Fibroblast of skin of right biceps (primary cell): ENCODE measurements at places on chromosomes 6 and 20.
A peak's percentile ranks its signal among the peaks of the same experiment; 100 is the strongest.

- no peak for DNase-seq
Observed at GRCh38 chr6:2507016-2507415, 243.7 kb downstream of the MYLK4 start.

GRCh38 chr20:47016068-47016664 lies 121.5 kb downstream of the EYA2 start:
- no peak for DNase-seq

DNA sequence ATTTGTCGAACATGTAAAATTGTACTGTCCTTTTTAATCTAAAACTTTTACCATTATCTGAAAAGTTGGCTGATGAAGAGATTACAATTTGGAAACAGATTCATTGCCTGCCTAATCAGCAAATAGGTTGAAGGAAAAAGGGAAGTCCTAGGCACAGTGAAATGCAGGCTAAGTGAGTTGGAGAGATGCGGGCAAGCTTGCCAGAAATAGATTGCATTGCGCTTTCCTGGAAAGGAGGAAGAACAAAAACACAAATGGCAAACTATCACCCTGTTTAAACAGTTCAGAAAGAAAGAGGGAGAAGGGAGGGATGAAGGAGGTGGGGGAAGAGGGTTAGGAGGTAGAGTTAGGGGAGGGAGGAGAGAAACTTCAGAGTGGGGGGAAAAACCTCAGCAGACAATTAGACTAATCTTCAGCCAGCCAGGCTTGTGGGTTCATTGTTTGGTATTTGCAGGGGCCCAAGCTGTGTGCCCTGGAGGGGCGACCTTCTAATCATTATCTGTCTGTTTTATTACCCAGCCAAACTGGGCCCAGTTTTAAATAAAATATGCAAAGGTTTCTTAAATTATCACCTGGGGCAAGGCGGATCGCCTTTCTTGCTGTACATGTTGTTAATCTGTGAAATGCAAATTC lies 465.2 kb downstream of the TFAP2B start:
- DNase-seq: no peak

- peak; percentile 31 for DNase-seq
Observed at GRCh38 chr6:165186041-165186440, 123.4 kb downstream of the C6orf118 start.

GRCh38 chr6:79872303-79872702 lies 75.0 kb downstream of the ELOVL4 start:
- DNase-seq: no peak

GRCh38 chr6:37982317-37982716 lies 162.8 kb downstream of the ZFAND3 start:
- no peak for DNase-seq

DNA sequence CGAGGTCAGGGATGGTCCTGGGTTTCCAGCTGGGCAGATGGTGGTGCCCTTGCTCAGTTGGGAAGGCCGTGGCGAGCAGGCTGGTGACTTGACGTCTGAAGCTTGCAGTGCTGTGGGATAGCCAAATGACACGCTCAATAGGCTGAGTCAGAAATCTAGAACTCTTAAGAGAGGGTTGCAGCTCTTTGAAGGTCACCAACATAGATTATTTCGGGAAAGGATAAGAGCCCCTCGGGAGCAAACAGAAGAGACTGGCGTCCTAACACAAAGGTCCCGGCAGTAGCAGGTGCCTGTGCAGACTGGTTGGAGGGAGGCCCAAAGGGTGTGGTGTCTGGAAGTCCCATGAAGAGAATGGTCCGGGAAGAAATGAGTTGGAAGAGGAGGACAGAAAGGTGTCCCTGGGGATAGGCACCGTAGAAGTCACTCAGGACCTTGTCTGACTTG lies 18.4 kb downstream of the PKIG start:
- DNase-seq: no peak

GRCh38 chr6:12275107-12275506 lies 15.1 kb upstream of the EDN1 start:
- peak; percentile 69 for DNase-seq

DNA sequence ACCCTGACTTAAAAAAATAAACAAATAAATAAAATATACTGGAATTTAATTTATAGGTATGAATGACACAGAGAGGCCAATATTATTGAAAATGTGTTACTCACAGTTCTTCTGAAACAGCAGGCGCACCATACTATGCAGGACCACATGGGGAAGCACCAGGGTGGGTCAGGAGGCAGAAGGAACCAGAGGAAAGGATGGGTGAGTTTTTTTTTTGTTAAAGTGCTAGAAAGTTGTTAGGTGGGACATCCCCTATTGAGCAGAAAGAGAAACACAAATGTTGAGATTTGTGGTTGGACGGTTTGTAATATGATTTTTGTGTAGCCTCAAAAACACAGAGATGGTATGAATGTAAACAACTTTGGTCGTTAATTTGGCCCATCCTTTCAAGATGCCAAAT lies 26.0 kb downstream of the PTPRA start:
- DNase-seq: no peak

GRCh38 chr20:18849131-18849530 lies 35.5 kb downstream of the SCP2D1 start:
- DNase-seq: no peak

DNA sequence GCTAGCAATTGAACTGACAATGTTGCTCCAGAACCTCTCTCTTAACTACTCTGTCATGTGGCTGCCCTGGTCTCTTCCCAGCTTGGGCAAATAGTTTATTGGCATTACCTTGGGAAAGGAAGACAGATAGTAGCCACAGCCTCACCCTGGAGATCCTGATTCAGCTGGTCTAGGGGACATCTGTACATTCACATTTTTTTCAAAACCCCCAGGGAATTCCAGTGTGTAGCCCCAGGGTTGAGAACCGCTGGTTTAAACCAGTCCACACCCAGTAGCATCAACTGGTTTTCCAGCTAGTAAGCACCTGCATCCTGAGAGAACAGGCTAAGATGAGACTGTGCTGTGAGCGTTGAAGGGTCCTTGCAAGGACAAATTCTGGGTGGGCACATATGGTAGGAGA lies 9.6 kb downstream of the SCUBE3 start:
- no peak for DNase-seq

DNA sequence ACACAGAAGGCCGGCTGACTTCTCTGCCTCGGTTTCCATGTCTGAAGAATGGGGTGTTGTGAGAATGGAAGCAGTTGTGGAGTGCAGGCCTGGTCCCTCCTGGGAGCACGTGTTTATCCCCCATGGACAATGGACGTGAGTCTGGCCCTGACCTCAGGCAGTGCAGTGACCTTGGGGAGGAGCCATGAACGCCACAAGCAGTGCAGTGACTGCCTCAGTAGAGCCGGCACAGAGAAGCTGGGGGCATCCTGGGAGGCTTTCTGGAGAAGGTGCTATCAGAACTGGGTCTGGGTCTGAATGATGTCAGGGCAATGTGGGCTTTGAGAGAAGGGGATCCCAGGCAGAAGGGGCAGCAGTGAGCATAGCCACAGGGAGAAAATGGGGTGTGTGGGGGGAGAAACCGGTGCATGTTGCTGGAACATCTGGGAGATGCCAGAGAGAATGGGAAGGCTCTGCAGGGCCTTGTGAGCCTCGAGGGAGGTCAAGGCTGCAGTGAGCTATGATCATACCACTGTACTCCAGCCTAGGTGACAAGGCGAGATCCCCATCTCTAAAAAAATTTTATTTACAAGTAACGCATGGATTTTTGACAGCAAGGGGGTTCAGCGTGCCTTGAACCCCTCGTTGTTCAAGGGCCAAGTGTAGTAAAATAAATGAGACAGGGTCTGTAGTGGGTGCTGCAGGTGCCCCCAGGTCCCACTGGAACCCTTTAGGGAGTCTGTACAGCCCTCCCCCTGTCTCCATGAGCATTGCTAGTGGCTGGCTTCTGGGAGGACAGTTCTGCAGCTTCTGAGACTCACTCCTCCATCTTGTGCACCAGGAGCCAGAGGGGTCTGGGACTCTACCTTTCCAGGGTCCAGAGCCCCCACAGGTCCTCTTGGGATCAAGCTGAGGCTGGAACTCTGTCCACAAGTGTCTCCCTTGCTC lies 27.0 kb upstream of the ZBP1 start:
- no peak for DNase-seq

DNA sequence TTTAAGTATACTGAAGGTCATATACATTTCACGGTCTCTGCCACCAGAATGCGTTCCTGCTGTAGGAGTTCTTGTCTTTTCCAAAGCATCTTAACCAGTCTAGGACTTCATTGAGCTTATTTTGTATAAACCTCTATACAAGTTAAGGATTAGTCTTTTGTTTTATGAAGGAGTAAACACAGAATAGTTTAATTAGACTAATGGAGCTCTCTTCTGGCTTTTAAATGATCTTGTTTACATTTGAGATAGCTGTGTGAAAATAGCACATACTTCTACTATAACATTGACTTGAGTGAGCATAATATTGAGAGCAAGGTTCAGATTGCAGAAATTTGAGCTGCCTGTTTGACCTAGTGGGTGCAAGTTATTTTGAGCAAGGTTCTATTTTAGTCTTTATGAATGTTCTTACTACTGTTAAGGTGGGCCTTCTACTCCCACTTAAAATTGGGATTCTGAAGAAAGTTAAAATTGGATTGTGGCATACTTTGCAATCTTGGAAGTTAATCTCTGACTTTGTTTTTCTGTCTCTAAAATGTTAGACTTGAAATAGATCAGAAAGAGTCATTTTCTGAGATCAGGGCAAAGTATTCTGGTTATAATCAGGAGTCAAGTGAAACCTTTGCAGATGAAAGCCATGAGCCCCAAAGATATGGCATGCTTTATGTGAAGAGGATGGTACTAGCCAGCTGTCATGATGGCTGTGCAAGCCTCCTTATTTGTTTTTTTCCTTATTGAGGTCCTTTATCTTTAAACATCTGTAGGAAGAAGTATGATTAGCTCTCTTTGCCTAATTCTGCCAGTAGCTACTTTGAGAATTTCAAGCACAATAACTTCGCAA lies 41.8 kb downstream of the RPRD1B start:
- no peak for DNase-seq

DNA sequence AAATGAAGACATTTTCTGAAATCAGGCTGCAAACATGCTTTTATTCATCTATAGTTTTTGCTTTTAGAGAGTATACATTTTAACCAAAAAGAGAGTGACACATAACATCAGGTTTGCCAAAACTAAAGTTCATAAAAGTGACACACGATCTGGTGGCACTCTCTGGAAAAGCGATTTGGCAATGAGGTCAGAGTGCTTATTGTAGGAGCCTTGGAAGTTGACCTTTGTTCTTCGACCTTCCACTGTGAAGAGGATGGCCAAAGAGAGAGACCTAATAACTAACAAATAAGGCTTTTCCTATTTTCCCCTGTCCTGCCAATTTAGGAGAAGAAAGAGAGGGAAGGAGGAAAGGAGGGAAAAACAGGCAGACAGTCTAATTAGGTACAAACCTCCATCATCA lies 230.1 kb downstream of the SIM1 start:
- DNase-seq: no peak

DNA sequence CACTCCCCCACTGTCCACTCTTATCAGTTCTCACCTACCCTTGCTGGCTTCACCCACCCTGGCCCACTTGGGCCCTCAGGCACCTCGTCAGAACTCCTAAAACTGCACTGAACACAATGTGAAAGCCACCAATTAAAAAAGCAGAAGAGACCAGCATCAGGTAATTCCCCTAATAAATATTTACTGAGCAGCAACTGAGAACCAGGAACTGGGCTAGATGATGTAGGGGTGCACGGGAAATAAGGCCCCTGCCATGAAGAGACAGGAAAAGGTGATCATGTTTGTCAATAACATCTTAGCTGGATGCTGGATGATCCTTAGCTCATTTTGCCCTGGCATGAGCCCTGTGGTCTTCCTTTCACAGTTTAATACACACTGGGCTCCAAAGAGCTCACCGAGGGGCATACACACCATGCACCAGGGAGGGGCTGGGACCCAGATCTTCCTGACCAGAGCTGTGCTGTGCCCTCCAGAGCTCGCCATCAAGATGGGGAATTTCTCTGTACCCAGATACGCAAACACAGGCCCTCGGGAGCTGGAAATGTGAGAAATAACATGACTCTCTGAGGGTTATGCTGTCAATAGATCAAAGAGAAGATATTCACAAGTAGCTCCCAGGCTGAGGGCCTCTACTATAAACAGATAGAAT lies 113.6 kb upstream of the SLC22A16 start:
- no peak for DNase-seq

DNA sequence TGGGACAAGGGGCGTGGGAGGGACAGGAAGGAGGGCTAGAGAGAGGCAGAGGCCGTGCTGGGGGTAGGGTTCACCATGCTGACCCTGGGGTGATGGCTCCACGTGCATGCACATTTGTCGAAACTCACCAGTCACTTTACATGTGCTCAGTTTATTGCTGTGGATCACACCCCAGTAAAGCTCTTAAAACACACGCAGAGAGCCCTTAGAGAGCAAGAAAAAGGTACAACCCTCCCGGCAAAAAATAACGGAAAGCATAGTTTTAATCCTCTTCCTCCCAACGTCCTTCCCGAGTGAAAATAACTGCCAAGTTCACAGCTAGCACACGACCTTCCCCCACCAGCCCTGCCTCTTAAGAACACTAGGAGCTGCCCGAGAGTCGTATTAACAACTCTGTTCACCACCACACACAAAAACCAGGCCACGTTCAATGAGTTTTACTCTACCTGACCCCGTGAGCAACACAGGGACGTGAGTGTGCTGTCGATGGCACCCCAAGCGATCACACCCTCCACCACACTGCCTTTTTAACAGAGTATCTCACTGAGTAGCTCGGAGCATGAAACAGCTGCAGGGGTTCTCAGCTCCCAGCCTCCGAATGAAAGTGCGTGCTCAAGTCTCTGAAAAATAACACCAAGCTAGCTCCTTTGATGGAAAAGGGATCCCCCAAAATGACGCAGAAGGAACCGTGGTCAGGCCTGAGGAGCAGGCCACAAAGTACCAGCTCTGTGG lies 39.7 kb downstream of the TAF4 start:
- DNase-seq: peak; percentile 65

DNA sequence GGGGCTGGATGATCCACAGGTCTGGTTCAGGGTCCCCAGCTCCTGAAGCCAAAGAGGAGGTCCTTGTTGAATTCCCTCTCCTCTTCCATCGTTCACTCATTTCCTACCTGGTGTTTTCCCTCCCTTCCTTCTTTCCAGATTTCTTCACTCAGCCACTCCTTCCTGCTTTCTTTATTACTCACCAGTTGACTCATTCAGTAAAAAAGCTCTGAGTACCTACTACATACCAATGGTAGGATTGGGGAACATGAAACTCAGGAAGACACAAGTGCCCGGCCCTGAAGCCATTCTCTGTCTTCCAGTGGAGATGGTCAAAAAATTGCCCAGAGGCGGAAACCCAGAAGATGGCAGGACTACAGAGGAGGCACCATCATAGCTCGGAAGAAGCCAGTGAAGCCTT lies 11.9 kb upstream of the NSFL1C start:
- peak; percentile 50 for DNase-seq

DNA sequence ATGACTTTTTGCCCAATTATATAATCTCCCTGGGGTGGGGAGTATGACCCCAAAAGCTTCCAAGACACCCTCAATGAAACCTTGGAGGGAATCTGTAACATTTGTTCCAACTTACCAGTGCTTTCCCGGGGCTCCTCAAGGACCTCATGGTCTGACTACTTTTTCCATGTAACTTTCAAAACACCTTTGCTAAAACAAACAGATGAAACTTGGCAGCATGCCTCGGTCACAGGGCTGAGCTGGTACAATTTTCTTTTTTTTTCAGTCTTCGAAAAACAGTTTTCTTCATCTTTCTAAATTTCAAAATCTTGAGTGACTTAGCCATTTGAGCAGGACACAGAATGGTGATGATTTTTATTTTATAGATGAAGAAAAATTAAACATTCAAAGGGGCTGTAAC lies 241.2 kb downstream of the BMP7 start:
- no peak for DNase-seq
